Heart left ventricle (tissue), 16 donors: ENCODE measurements at places on chromosomes 13 and 19. TPM values are rescaled to one million over a fixed set of nuclear protein-coding genes. Genes with fewer than 3 reads are reported as not detected.

- DNase-seq: no peak
Observed at GRCh38 chr13:37636701-37637100, 38.1 kb upstream of the POSTN start.

DNA sequence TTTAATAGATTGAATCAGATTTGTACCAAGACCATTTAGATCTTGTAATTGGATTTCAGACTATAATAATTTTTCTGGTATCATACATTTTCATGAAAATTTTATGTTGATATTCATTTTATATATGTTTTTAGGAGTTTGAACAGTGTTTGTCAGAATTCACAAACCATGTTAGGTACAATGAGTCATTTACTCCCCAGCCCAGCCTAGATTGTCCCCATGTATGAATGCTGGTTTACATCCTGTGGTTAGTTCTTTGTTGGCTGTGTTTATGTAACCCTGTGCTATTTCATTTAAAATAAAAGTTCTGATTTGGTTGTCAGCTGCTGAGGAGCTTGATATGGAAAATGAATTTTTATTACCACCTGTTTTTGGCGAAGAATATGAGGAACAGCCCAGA, 96.7 kb downstream of the GJA3 start:
- DNase-seq: no peak

- no peak for DNase-seq
Observed at GRCh38 chr13:86003029-86003428, 203.8 kb upstream of the SLITRK6 start.

DNA sequence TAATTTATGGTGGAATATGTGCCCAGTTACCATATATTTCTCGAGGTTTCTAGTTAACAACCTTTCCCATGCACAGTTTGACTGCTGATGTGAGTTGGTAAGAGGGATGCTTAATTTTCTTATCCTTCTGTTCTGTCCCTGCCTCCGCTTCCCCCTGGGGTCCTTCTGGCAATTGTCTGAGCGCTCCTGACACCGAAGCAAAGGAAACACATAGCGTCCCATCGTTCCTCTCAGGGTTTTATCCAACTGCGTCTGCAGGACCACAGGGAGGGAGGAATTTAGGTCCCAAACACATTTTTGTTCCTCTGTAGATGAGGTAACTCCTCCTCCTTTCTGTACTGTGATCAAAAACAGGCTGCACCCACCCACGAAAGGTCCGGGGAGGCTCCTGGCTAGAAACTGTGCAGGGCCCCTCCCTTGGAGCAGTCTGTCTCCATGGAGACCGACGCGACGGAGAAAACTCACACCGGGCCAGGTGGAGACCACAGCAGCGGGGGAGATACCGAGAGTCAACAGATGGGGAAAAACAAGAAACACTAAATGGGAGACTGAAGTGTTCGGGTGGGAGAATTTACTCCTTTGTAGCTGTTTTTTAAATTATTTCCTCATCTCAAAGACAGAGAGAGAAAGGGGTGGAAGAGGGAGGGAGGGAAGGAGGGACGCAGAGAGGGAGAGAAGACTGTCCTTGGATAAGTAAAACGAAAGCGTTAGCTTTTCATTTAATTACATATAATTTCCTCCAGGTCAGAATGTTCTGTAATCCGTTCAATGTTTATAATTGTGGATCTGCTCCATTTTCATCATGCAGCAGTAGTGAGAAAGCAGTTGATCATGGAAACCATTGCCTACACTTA, 191.8 kb upstream of the NBEA start:
- peak; percentile 40 for DNase-seq

- DNase-seq: no peak
Observed at GRCh38 chr19:20067943-20068342, 9.9 kb upstream of the ZNF90 start.

- DNase-seq: no peak
Observed at GRCh38 chr19:47374876-47375693, 26.0 kb downstream of the DHX34 start.

ENOX1 gene
- 5.5 TPM for total RNA-seq

DAND5 gene
- total RNA-seq: 12.1 TPM

C13orf42 gene
- not detected for total RNA-seq

TRIM28 gene
- total RNA-seq: 122 TPM

SLITRK5 gene
- total RNA-seq: 0.17 TPM

LRRC63 gene
- not detected for total RNA-seq
